ENCODE measurements at places on chromosomes 7 and 10. TPM values are rescaled to one million over a fixed set of nuclear protein-coding genes. Genes with fewer than 3 reads are reported as not detected.

DNA sequence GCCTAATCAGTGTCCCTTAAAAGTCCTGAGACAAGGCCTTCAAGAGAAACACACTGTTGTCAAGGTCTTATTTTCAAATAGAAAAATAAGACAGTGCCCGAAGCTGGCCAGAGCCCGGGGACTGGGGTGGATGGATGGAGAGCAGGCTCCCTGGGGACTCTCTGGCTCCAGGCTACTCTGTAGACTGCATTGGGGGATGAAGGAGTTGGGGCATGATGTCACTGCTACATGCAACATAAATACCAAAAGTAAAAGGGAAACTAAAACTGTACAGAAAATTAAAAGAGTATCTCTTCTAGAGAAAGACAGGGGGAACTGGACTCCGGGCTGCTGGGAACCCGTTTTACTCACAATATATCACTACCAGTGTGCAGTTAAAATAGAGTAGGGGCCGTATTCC is 629.8 kb downstream of the KCNMA1 start:
- no peak for DNase-seq

The GPC2 gene
- 0.25 TPM for total RNA-seq

The ABI1 gene
- total RNA-seq: 29.2 TPM

GRCh38 chr10:126314863-126315493 is 73.3 kb downstream of the ADAM12 start:
- no peak for DNase-seq

DNA sequence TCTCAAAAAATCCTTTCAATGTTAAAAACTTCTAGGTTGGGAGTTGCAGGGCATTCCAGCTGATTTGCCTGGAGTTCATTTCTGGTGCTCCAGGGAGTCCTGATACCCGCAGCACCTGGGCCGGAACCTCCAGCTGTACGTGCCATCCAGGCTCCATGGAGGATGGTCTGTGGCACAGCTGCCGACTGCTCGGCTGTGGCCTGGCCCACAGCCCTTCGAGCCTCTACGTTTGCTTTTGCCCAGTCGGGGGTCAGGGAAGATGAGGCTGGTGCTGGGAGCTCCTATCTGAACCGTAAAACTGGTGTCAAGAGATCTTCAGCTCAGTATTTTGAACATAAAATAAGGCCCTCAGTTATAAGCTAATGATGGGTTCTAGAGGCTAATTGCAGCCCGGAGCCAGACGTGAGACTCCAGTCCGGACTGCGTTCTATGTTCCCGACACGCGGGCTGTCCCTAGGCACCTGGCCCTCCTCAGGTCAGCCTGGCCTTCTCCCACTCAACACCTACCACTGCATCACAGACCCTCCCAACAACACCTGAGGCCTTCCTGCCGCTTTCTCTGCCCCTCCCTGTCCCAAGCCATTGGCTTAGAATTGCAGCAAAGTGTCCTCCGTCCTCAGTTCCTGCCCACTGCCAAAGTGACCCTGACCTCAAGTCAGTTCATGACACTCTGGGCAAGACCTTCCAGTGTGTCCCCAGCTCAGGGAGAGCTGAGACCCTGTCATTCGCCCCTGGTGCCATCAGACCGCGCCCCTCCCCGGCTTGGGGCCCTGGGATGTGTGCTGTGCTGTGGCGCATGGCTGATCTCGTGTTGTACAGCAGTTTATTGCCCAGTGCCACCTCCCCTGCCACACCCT is 64.2 kb upstream of the DNAJB6 start:
- no peak for DNase-seq

The MCU gene
- 20.3 TPM for total RNA-seq

DNA sequence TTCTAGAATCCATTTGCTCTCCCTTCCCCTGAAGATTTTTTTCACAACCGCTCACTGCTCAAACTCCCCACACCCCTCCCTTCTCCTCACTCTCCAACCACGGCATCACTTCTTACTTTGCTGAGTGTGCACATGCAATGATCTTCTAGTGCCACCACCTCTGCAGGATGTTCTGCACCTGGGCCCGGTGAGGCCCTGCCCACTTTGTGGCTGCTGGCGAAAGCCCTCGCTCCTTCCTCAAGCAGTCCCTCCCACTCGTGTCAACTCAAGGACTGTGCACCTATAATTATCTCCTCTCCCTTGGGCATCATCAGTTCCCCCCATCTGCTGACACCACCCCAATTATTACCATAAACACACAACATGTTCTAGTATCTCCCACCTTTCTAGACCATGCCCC is 91.0 kb upstream of the LANCL2 start:
- no peak for DNase-seq

The GPR158 gene
- total RNA-seq: not detected

GRCh38 chr10:12710594-12711349 is 290.7 kb downstream of the CCDC3 start:
- peak; percentile 74 for DNase-seq

GRCh38 chr10:132421847-132422751 is 25.1 kb downstream of the PWWP2B start:
- DNase-seq: no peak

- no peak for DNase-seq
Measured at GRCh38 chr10:103621783-103622125, 128.2 kb downstream of the NEURL1 start.

Data from left ventricle myocardium inferior (tissue), 1 donor.